ENCODE measurements at places on chromosomes 11 and 22. TPM values are rescaled to one million over a fixed set of nuclear protein-coding genes. Genes with fewer than 3 reads are reported as not detected.

Gene LGR4
- total RNA-seq, result 22.6 TPM

Gene BTG4
- total RNA-seq, result not detected

DNA sequence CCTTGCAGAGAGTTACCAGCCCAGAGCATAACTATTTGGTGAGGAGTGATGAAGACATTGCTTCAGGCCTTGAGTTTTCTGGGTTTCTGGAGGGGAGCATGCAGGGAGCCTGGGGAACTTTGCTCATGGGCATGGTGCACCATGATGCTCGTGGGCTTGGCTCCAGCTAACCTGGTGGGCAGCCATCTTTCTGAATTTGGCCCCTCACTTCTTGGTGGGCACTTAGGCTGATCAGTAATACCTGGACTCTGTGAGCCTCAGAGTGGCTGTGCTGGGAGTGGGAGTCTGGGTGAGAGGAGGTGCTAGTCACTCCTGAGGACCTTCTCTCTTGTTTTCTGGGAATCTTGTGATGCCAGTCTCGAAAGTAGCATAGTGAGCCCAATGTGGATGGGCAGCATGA is 30.6 kb downstream of the AMPD3 start:
- DNase-seq, result no peak

- DNase-seq, result no peak
Observed at GRCh38 chr11:126034933-126035425, 27.7 kb downstream of the CDON start.

DNA sequence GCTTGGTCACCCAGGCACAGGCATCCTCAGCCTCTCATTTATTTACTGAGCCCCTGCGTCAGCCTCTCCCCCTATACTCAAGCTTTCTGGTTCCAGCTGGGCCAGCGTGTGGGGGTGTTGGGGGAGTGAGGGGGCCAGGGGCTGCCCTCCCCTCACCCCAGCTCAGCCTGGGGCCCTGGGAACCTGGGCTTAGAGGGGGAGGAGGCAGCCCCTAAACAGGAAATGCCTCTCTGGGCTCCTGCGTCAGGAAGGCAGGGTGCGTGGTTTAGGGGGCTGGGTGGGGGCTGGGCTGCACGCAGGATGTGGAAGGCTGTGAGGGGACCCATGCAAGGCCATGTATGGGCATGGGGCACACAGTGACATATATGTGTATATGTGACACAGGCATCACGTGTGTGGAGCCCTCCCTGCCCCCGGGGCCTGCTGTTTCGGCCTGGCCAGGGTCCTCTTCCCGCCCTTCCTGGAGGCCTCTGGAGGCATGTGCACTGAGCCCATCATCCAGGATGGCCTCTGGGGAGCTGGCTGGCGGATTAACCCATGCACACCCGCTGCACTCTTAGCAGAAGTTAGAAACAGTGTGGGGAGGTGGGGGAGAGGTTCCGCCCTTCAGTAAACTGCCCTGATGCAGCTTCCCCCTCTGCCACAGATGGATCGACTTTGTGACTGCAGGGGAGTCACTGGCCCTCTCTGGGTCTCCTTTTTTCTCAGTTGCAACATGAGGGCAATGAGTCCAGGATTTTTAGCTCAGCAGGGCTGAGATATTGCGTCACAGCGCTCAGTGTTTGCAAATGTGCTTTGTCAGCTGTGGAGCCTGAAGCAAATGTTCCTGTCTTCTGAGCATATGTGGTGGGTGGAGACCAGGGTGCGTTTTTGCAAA is 1.1 kb upstream of the CD248 start:
- no peak for DNase-seq
